ENCODE measurements at places on chromosomes 1 and 21. TPM values are rescaled to one million over a fixed set of nuclear protein-coding genes. Genes with fewer than 3 reads are reported as not detected.

- no peak for DNase-seq
Measured at GRCh38 chr1:29626066-29626465, 389.7 kb downstream of the PTPRU start.

DNA sequence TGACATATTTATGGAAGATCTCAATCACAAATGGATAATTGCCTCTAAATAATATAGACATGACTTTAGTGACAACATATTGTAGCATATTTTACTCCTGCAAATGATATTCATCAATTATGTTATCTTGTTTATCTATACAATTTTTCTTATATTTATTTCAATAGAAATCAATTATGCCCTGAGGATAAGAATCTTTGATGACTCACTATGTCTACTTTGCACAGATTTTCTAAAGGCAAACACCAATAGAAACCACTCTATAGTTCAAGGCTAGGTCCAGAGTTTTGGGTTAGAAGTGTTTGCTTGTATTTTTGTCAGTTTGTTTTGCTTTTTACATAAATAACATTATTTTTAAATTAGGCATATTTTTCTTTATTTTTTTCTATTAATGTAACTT, 879.0 kb downstream of the LTN1 start:
- no peak for DNase-seq

DNA sequence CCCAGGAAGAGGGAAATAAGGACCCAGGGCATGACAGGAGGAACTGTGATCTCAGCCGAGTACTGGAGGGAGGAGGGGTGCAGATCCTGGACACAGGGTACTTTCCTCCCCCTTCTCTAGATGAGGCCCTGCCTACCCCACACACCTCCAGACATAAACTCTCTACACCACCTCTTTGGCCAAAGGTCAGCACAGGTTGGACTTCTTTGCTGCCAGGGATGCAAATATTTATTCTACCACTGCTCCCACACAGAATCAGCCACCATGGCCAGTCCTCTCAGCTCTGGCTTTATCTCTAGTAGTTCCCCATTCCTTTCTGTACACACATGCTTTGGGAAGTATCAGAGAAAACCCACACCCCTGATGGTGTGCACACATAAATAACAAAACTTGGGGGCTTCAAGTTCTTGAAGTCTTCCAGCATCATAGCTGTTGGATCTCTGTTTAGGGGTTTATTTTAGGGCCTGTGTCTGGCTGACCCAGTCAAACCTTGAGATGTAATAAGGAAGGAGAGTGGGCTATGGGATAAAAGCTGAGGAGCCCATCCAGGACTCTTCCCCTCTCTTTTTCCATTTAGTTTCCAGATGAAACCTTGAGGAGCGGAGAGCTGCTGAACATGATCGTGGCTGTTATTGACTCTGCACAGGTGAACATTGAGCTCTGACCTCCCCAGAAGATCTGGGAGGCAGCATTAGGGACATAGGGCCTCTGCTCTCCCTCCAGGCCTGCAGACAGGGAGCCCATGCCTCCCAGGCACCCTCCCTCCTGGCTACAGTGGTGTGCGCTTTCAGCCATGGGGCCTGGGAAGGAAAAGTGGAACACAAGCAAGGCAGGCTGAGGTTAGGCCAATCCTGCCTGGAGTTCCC, 6.7 kb upstream of the SLC27A3 start:
- DNase-seq, result no peak

The LENEP gene
- 0.67 TPM for polyA plus RNA-seq

The ZFP69 gene
- polyA plus RNA-seq, result 5.0 TPM

The KRTAP19-1 gene
- not detected for polyA plus RNA-seq

The VANGL2 gene
- 11.0 TPM for polyA plus RNA-seq

GRCh38 chr1:211711315-211711705, 35.9 kb upstream of the NEK2 start:
- no peak for DNase-seq

- no peak for DNase-seq
Measured at GRCh38 chr1:220655509-220655908, 34.7 kb upstream of the C1orf115 start.

GRCh38 chr1:178133239-178133989, 39.5 kb downstream of the RASAL2 start:
- no peak for DNase-seq

The PIGV gene
- polyA plus RNA-seq, result 9.8 TPM

DNA sequence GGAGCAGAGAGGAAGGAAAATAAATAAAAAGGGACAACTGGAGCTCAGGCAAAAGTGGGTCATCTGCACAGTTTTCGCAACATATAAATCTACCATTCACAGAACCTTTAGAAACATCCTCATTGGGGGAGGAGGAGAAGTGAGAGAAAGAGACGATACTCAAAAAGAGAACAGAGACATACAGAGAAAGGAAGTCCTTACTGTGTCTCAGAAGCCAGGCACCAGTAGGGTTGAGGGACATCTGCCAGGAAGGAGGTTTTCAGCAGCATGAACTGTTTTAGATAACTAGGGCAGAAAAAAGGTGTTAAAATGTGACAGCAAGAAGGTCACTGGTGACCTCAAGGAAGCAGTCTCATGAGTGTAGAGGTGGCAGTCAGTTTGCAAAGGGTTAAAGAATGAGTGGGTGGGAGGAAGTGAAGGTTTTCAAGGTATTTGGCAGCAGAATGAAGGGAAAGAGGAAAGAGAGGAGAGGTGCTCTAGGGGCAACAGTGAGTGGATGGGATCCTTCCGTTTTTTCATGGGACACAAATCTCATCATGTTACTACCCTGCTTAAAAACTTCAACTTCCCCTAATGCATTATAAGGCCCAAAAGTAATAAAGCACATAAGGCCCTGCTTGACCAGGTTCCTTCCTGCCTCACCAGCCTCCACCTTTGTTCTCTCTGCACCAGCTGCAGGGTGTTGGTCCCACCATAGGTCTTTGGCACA, 9.5 kb downstream of the JAK1 start:
- no peak for DNase-seq

The FMO4 gene
- 3.8 TPM for polyA plus RNA-seq

- no peak for DNase-seq
Measured at GRCh38 chr1:153345187-153346076, 3.2 kb downstream of the PGLYRP4 start.

The IL22RA1 gene
- not detected for polyA plus RNA-seq

GRCh38 chr1:45543581-45544417, 6.8 kb upstream of the AKR1A1 start:
- peak; percentile 38 for DNase-seq

DNA sequence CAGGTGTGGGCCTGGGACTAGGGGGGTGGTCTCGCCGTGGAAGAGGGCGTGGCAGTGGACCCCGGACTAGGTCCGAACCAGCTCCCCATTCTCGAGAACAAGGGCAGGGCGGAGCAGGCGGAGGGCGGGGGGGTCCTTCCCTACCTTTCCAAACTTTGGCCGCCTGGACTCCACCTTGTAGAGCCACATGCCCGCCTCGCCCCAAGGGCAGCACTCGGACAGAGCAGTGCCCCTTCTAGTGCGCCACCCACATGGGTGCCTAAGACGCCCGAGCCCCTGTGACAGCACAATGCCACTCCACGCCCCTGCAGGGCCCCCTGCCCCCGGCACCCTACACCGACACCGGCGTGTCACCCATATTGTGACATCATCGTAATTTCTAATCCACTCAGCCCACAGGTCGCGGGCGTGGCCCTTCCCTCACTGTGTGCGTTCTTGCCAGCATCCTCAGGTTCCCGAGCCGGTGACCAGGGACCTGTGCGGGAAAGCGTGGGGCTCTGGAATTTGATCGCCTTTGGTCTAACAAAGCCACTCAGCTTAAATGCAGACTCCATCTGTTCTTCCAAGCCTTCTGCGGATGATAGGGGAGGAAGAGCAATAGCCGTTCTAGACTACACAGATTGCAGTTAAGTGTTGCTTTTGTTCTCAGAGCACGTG, 553 bp upstream of the STMN1 start:
- no peak for DNase-seq

- no peak for DNase-seq
Measured at GRCh38 chr1:203049576-203050180, 23.4 kb downstream of the PPFIA4 start.

GRCh38 chr1:71899881-71900280, 382.5 kb downstream of the NEGR1 start:
- DNase-seq, result no peak

- DNase-seq, result no peak
Measured at GRCh38 chr1:21836010-21836409, 23.9 kb downstream of the LDLRAD2 start.

The CCDC190 gene
- polyA plus RNA-seq, result 6.7 TPM

DNA sequence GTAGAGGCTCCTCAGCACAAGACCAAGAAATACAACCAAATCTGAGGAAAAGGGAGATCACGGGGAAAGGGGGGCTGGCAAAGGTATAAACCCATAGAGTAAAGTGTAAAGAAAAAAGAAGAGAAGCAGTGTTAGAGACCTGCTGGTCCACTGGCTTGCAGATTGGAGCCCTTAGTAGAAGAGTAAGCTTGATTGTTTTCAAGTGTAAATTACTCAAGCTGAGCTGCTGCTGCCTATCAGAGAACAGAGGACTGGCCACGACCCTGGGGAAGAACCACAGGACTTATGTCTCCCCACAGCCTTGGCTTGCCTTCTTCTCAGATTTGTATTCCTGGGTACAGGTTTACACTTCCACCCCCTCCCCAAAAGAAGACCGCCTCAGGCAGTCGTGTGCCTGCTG, 294.2 kb downstream of the LMX1A start:
- DNase-seq, result no peak

DNA sequence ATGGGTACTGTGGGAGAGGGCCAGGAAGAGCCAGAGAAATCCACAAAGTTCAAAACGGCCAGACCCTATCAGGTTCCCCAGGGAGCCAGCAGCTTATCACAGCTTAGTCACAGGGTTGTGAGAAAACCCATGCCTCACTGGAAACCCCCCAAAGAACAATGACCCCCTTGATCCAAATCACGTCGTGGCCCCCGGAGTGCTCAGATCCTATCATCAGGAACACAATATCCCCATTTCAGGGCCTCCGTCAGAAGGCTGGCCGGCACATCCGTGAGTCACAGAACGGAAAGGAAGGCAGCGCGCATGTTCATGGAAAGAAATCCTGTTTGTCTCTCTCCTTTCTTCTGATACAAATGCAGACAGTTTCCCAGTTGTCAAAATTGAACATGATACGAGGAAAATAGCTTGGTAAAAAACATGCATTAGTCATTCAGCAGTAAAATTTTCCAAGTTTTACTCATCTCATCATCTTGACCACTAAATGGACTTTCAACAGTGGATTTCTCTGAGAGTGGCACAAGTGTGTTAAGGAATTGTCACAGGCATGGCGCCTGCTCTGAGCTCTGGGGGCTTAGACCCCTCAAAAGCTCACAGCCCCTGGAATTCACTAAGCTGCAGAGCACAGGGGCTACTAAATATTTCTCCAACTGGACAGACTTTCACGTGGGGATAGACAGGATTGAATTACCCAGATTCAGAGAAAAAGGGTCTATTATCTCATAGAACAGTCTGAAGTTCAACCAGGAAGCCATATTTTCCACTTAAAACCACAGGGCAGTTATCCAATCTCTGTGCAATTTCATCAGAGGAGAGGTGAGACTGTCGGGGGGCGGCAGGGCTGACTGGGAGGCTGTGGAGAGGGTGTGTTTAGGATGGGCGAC, 124.8 kb downstream of the RIPK4 start:
- peak; percentile 67 for DNase-seq

DNA sequence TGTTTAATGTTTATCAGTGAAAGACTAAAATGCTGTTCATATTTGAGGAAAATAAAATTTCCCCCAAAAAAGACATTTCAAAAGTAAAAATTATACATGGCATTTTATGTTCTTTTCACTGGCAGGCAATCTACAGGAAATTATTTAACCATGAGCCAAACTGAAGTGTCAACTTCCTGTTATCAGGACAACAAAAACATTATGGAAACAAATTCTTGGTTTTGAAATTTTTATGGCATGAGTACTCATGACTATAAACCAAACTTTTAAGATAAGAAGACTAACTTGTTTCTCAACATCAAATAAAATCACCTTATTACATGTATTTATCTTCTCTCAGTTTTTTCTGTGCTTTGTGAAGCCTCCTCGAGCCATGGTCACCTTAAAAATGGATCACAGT, 698.6 kb downstream of the LTN1 start:
- no peak for DNase-seq

DNA sequence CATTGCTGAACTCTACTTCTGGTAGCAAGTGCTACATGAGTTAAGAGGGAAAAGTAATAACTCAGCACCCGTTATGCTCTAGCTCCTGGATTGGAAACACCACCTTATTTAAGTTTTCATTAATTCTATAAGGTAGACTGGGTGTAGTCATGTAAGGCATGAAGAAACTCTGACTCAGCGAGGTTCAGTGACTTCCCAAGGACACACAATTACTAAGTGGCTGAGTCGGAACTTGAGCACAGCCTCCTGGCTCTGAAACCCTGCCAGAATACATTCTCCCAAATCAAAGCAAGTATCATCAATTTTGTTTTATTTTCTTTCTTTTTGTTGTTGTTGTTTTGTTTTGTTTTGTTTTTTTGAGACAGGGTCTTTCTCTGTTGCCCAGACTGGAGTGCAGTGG, 29.1 kb upstream of the SCCPDH start:
- DNase-seq, result no peak

DNA sequence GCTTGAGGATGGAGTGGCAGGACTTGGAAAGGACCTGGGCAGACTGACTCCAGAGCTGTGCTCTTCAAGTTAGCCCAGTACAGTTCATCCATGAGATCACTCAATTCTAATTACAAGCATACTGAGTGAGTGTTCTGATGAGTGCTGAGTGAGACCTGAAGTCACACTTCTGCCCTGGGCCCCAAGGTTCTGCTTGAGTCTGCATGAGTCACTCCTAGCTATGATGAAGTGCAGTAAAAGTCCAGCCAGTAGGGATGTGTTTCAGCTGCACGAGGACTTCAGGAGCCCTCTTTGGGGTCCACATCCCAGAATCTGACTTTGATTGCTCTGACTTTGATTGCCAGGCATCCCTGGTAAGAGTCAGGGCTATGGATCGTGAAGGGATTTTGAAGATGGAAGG, 35.8 kb downstream of the PLEKHA6 start:
- DNase-seq, result no peak

- DNase-seq, result peak; percentile 59
Measured at GRCh38 chr1:37676281-37677142, 15.8 kb upstream of the CDCA8 start.

- DNase-seq, result no peak
Measured at GRCh38 chr1:180181996-180182642, 27.4 kb downstream of the QSOX1 start.

DNA sequence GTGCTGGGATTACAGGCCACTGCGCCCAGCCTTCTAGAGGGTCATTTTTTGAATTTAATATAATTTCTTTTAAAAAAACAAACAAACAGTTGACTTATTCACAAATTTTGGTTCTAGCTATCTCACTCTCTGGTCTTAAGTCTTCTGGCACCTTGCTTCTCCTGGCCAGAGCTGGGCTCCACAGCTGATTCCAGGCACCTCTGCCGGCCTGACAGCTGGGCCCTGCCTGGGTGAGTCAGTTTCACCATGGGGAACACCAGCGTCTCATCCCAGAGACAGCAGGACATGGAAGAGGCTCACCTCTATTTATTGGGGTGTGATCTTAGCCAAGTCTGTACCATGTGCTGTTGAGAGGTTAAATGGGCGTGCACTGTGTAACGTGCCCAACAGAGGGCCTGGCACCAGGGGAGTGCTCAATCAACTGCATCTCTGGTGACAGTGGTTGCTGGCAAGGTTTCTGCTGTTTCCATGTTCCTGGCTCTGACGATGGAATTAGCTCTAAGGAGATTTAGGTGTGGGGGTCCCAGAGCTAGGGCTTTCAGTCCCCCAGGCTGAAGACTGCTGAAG, 956 bp downstream of the CPLANE2 start:
- DNase-seq, result no peak

- no peak for DNase-seq
Measured at GRCh38 chr1:201945863-201946223, 505 bp downstream of the LMOD1 start.
